ENCODE measurements at places on chromosomes 16 and 17.

- no peak for DNase-seq
Observed at GRCh38 chr16:782766-783403, 5.3 kb downstream of the RPUSD1 start.

GRCh38 chr17:2893422-2893914 lies 97.2 kb downstream of the RAP1GAP2 start:
- DNase-seq = no peak

- DNase-seq = no peak
Observed at GRCh38 chr17:1260086-1260769, 10.0 kb upstream of the BHLHA9 start.

- DNase-seq = no peak
Observed at GRCh38 chr17:10306585-10306984, 66.2 kb downstream of the MYH13 start.

GRCh38 chr17:11720816-11721215 lies 122.5 kb downstream of the DNAH9 start:
- DNase-seq = no peak

DNA sequence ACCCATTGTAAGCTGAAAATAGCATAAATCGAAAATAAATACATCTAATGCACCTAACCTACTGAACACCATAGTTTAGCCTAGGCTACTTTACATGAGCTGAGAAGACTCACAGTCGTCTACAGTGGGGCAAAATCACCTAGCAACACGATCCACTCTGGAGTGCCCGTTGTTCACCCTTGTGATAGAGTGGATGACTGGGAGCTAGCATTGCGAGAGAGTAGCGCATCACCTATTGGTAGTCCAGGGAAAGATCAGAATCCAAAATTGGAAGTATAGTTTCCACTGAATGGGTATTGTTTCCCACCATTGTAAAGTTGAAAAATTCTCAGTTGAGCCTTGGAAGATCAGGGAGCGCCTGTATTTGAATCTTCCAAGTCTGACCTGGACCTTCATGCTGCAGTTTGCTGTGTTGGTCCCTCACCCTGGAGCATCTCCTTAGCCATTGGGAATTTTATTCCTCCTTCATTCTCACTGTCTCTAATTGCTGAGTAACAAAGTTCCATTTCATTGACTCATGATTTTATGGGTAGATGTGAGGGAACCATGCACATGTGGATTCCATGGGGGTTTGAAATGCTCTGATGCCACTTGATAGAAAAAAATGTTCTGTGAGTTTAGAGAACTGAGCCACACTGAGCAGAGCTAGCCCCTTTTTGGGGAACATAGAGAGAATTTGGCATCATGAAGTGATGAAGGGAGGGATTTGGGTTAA lies 19.6 kb downstream of the AKAP1 start:
- no peak for DNase-seq

- peak; percentile 27 for DNase-seq
Observed at GRCh38 chr17:76198702-76199101, 41.6 kb downstream of the RNF157 start.

- no peak for DNase-seq
Observed at GRCh38 chr16:65509172-65509571, 387.3 kb upstream of the CDH11 start.

GRCh38 chr16:47013172-47013571 lies 39.7 kb upstream of the DNAJA2 start:
- DNase-seq = no peak

DNA sequence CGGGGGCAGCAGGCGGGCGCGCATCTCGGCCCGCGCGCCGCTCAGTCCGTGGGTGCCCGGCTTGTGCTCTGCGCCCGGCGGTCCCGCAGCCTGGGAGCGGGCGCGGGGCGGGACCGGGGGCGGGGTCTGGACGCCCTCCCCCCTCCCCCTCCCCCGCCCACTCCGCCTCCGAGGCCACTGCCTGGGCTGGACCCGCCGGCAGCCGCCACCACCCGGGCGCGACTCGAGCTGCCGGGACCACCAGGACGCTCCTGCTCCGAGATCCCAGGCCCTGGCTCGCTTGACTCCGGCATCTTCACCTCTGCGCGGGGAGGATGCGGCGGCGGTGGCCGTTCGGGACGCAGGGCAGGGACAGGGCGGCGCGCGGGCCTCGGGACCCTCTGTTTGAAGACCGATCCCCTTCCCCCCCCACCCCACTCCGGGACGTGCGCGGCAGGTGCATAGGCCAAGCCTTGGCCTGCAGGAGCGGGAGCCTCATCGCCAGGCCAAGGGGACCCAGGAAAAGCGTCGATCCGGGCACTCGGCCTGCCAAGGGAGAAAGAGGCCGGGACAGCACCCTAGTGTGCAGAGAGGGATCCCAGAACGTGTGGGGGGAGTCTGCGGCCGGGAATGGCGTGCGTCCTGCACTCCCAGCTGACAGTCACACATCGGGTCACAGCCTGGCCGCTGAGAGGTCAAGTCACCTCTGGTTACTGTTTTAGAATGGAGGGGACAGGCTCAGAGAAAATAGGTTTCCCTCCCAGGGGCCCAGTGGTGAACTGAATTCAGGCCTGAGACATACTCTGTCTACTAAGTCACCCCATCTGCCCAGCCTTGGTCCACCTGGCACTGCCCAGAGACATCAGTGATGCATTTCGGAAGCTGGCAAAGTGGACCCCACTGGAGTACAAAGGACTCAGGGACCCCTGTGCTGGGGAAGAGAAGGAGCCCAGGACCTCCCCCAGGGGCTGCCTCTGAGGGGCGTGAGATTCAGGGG lies at the start of gene HS3ST6:
Gene HS3ST6 (minus strand): TSS at position 65 of the 976 bp plus-strand sequence. CDS start 92 bp downstream, outside the sequence.
- no peak for DNase-seq

GRCh38 chr17:38538906-38539305 lies 66.8 kb downstream of the SRCIN1 start:
- DNase-seq = no peak

DNA sequence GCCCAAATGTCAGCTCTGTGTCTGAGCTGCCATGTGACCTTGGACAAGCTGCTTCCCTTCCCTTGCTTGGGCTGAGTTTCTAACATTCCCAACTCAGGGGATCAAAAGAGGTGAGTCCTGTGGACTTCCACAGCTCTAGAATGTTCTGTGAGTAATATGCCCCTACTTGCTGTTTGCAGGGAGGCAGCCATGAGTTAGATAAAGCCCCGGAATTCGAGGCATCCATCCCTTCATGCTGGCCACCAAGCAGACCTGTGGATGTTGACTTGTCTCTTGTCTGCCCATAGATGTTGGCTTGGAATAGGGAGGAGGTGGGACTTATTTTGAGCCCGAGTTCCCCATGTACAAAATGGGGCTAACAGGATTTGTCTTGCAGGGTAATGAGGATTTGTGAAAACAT lies 36.2 kb downstream of the KSR1 start:
- no peak for DNase-seq

GRCh38 chr17:58531122-58531521 lies 16.7 kb upstream of the MTMR4 start:
- no peak for DNase-seq

- DNase-seq = no peak
Observed at GRCh38 chr17:3035968-3036280, 27.5 kb downstream of the OR1D5 start.

DNA sequence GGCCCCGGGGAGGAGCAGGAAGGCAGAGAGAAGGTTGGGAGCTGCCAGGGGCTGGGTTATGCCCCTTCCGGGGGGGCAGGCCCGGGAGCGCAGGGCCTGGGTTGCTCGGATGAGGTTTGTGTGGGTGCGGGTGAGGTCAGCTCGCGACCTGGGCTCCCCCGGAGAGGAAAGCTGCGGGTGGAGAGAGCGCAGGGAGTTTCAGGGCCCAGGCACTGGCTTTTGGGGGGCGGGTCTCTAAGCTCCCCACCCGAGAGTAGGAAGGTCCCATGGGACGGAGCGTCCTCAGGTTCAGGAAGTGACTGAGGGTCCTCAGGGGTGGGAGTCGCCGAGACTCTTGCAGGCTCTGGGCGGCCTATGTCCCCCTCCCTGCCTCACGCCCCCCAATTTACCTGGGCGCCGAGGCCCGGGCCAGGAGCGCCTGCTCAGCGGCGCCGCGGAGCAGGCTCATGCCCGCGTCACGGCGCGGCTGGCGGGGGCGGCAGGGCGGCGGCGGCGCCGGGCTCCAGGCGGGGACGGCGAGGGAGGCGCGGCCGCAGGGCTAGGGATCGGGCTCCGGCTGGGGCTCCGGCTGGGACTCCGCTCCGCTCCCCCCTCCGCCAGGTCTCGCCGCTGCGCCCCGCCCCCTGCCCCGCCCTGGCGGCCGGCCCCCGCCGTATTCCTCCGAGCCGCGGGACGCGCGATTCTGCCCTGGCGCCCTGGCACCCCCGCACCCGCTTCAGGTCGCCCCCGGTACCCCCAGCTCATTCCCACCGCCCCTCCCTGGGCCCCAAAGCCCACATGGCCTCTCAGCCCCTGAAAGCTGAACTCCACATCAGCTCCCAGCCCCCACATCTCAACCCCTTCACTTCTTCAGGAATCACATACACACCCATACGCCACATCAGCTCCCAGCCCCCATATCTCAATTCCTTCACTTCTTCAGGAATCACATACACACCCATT lies at the start of gene DOK4:
Gene DOK4 (minus strand): TSS at position 578 of the 942 bp plus-strand sequence. CDS start 6,986 bp downstream, outside the sequence.
- peak; percentile 77 for DNase-seq

GRCh38 chr16:56357241-56357764 lies 68.0 kb downstream of the AMFR start:
- no peak for DNase-seq

GRCh38 chr17:77002103-77003045 lies 134.2 kb downstream of the MGAT5B start:
- no peak for DNase-seq

DNA sequence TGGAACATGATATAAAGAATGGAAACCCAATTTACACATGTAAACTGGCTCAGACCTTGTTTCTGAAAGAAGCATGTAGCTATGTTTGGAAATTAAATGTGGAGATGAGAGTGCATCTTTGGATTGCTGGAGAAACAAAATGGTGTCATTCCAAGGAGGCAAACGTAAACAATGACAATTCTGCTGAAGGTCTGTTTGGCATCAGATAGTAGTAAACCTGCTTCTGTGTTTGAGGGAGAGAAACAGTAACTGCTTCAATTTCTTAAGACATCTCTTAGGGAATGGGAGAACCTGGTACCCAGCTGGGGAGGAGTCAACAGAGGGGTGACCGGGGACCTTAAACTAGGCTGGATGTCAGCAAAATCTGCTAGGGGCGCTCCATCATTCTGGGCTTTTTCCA lies 23.5 kb downstream of the GPRC5B start:
- DNase-seq = no peak

- no peak for DNase-seq
Observed at GRCh38 chr16:25633549-25633948, 58.2 kb upstream of the HS3ST4 start.

DNA sequence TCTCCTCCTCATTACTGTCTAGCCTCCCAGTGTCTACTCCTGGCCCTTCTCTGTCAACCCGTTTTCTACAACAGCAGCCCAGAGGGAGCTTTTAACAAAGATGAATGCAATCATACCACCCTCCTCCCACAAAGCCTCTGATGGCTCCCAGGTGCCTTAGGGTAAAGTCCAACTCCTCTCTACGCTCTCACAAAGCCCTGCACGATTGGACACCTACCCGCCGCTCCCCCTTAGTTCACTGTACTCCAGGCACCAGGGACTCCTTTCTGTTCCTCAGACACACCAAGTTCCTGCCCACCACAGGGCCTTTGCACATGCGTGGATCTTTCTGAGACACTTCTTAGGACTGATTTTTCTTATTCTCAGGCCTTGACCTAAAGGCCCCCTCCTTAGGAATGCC lies 17.4 kb downstream of the CCDC102A start:
- DNase-seq = no peak

- DNase-seq = peak; percentile 53
Observed at GRCh38 chr17:74369221-74369620, 1.9 kb downstream of the GPR142 start.

DNA sequence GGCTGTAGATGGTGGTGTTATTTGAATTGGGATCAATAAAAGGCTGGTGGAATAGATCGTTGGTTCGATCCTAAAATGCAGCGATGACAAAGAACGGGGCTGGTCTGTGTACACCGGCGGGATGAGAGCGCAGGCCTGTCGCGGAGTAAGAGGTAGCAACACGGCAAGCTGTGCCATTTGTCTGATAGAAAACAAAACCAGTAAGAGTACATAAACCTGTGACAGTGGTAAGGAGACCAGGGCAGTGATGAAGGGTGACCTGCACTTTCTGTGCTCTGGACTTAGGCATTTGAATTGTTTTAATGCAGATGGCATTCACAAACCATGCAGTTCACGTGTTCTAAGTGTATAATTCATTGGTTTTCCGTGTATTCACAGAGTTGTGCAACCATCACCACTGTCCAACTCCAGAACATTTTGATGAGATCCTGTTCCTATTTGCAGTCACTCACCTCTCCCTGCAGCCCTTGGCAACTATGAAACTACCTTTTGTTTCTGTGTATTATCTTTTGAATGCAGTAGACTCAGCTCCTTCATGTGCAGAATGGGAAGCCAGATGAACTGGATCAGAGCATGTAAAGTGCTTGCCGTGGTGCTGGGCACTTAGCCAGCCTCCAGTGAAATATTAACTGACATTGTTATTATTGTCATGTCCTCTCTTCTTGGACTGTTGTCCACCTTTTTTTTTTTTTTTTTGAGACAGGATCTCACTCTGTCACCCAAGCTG lies 286.1 kb downstream of the SNX29 start:
- no peak for DNase-seq

DNA sequence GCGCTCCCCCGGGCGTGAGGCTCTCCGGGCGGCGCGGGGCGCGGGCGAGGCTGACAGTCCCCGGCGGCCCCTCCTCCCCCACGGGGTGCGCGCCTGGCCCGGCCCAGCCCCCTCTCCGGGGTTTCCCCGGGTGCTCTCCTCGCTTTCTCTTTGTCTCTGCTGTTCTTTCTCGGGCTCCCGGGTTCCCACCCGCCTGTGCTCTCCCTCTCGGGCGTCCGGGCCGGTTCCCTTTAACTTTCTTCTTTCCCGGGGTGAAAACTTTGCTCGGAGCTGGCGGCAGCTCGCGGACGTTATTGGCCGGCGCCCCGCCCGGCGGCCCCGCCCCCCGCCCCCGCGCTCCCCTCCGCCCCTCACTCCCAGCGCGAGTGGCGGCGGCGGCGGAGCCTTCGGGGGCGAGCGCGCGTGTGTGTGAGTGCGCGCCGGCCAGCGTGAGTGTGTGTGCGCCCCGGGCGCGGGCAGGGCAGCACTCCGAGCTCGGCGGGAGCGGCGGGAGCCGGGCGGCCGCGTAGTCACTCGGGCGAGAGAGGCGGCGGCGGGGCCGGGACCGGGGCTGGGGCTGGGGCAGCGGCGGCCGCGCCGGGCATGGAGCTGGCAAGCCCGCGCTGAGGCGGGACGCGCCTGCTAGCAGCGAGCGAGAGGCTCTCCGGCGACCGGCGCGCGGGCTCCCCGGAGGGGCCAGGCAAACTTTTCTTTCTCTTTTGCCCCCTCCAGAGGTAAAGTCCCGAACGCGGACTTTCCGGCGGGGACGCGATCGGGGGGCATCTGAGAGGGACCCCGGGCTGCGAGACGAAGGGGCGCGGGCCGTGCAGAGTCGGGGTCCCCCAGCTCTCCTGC lies at the start of gene NTN1:
Gene NTN1 (plus strand): TSS at position 353 of the 834 bp plus-strand sequence. CDS start 864 bp downstream, outside the sequence.
- peak; percentile 36 for DNase-seq

GRCh38 chr16:11050944-11051343 lies 106.6 kb downstream of the CLEC16A start:
- no peak for DNase-seq

- no peak for DNase-seq
Observed at GRCh38 chr17:64509179-64509578, 2.4 kb downstream of the CEP95 start.
